ENCODE measurements at places on chromosomes 2 and 18.

- peak; percentile 21 for DNase-seq
Observed at GRCh38 chr18:37578886-37579513, 13.4 kb upstream of the CELF4 start.

DNA sequence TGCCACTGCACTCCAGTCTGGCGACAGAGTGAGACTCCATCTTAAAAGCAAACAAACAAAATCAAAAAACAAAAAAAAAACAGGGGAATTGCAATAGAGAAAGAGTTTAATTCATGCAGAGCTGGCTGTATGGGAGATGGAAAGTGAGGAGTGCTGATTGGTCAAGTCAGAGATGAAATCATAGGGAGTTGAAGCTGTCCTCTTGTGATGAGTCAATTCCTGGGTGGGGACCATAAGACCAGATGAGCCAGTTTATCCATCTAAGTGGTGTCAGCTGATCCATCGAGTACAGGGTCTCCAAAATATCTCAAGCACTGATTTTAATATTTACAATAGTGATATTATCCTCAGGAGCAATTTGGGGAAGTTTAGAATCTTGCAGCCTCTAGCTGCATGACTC, 45.3 kb downstream of the FRZB start:
- DNase-seq, result no peak

DNA sequence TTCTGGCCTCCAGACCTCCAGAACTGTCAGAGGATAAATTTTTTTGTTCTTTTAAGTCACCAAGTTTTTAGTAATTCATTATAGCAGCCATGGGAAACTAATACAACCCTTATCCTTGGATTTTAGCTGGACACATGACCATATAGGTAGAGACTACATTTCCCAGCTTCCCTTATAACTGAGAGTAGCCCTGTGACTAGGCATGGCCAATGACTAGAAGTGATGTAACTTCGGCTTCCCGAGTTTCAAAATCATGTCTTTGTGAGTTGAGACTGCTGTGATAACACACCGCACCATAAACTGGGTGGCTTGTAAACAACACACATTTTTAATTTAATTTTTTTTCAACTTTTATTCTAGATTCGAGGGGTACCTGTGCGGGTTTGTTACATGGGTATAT, 134.0 kb upstream of the SERTAD2 start:
- DNase-seq, result no peak

DNA sequence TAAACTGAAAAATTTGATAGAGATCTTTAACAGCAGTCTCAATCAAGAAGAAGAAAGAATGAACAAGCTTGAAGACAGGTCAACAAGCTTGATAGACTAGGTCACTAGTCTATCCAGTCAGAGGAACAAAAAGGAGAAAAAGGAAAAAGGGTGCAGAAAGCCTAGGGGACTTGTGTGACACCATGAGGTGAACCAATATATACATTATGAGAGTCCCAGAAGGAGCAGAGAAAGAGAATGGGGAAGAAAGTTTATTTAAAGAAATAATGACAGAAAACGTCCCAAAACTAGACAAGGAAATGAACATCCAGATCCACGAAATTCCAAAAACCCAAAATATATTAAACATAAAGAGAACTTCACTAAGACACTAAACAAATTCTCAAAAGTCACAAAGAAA, 84.5 kb downstream of the VAPA start:
- no peak for DNase-seq

DNA sequence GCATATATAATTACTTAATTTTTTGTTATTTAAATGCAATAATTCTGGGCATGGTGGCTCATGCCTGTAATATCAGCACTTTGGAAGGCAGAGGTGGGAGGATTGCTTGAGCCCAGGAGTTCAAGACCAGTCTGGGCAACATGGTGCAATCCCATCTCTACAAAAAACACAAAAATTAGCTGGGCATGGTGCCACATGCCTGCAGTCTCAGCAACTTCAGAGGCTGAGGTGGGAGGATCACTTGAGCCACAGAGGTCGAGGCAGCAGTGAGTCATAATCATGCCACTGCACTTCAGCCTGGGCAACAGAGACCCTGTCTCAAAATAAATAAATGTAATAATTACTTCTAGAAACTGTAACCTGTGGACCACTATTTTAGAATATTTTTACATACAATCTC, 21.5 kb upstream of the TMEM87B start:
- DNase-seq, result no peak

- DNase-seq, result no peak
Observed at GRCh38 chr2:215416656-215417055, 19.2 kb downstream of the FN1 start.

GRCh38 chr18:5155907-5156287, 41.2 kb downstream of the AKAIN1 start:
- DNase-seq, result no peak

- no peak for DNase-seq
Observed at GRCh38 chr2:213129311-213129710, 22.1 kb downstream of the IKZF2 start.

GRCh38 chr18:9436206-9436929, 38.9 kb upstream of the RALBP1 start:
- no peak for DNase-seq

GRCh38 chr2:230423851-230424458, 8.0 kb downstream of the SP100 start:
- DNase-seq, result no peak

GRCh38 chr2:171583566-171583965, 61.3 kb downstream of the CYBRD1 start:
- DNase-seq, result no peak

- peak; percentile 11 for DNase-seq
Observed at GRCh38 chr2:180356676-180357075, 349.6 kb upstream of the CWC22 start.

- no peak for DNase-seq
Observed at GRCh38 chr2:57450170-57450569, 596.4 kb upstream of the VRK2 start.

GRCh38 chr18:5787936-5788335, 107.4 kb downstream of the TMEM200C start:
- no peak for DNase-seq

GRCh38 chr2:100142393-100142792, at the start of gene AFF3:
AFF3 (minus strand) TSS chr2:100142590; CDS start chr2:100104454, 38,136 bp downstream.
- DNase-seq, result no peak

GRCh38 chr2:18117592-18117991, 239.1 kb downstream of the KCNS3 start:
- no peak for DNase-seq

GRCh38 chr2:223219872-223220657, 168.1 kb downstream of the KCNE4 start:
- no peak for DNase-seq

Measured in NCI-H345 (cell line).